Adrenal gland (tissue), 19 donors: ENCODE measurements at places on chromosomes 7 and 10.

DNA sequence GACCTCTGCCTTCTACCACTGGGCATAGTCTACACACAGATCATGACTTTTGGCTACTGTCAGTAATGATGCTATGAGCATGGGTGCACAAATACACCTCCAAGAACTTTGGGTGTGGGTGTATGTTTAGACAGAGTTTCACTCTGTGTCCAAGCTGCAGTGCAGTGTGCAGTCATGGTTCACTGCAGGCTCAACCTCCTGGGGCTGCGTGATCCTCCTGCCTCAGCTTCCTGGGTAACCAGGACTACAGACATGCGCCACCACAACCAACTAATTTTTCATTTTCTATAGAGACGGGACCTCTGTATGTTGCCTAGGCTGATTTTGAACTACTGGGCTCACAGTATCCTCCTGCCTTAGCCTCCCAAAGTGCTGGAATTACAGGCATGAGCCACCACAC, 194.4 kb downstream of the NSUN6 start:
- no peaks in the 10 kb centered on the region for H3K27me3 ChIP-seq
- H3K27ac ChIP-seq = no peak overlapping the region
- no peaks in the 10 kb centered on the region for H3K36me3 ChIP-seq
- DNase-seq = no peak

GRCh38 chr7:116762971-116763370, 91.0 kb downstream of the MET start:
- no peaks in the 10 kb centered on the region for H3K36me3 ChIP-seq
- no peak overlapping the region for H3K27ac ChIP-seq
- H3K27me3 ChIP-seq = no peaks in the 10 kb centered on the region
- H3K4me1 ChIP-seq = no peaks in the 10 kb centered on the region
- no peak overlapping the region for H3K4me3 ChIP-seq

DNA sequence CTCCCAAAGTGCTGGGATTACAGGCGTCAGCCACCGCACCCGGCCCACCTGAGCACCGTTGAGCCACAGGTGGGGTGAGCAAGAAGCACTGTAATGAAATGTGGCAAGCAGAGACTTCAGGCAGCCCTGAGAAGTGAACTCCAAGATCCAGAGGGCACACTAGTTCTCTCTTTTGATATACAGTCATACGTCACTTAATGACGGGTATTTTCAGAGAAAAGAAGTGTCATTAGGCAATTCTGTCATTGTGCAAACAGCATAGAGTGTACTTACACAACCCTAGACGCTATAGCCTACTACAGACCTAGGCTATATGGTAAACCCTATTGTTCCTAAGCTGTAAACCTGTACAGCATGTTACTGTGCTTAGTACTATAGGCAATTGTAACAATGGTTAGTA, 7.9 kb downstream of the PANK1 start:
- H3K27me3 ChIP-seq = no peaks in the 10 kb centered on the region
- no peak for DNase-seq

- H3K27ac ChIP-seq = no peak overlapping the region
- peaks cover 23% of the 10 kb centered on the region for H3K4me1 ChIP-seq
- H3K27me3 ChIP-seq = peaks cover 36% of the 10 kb centered on the region
- DNase-seq = no peak
- H3K36me3 ChIP-seq = no peaks in the 10 kb centered on the region
- H3K4me3 ChIP-seq = no peak overlapping the region
Observed at GRCh38 chr10:111078505-111079185, 1.8 kb downstream of the ADRA2A start.

GRCh38 chr7:94912085-94912484, 4.7 kb downstream of the PPP1R9A start:
- peaks cover 6% of the 10 kb centered on the region for H3K4me1 ChIP-seq
- no peaks in the 10 kb centered on the region for H3K27me3 ChIP-seq
- H3K4me3 ChIP-seq = peak overlapping the region; percentile 3
- H3K27ac ChIP-seq = no peak overlapping the region
- no peak for DNase-seq

DNA sequence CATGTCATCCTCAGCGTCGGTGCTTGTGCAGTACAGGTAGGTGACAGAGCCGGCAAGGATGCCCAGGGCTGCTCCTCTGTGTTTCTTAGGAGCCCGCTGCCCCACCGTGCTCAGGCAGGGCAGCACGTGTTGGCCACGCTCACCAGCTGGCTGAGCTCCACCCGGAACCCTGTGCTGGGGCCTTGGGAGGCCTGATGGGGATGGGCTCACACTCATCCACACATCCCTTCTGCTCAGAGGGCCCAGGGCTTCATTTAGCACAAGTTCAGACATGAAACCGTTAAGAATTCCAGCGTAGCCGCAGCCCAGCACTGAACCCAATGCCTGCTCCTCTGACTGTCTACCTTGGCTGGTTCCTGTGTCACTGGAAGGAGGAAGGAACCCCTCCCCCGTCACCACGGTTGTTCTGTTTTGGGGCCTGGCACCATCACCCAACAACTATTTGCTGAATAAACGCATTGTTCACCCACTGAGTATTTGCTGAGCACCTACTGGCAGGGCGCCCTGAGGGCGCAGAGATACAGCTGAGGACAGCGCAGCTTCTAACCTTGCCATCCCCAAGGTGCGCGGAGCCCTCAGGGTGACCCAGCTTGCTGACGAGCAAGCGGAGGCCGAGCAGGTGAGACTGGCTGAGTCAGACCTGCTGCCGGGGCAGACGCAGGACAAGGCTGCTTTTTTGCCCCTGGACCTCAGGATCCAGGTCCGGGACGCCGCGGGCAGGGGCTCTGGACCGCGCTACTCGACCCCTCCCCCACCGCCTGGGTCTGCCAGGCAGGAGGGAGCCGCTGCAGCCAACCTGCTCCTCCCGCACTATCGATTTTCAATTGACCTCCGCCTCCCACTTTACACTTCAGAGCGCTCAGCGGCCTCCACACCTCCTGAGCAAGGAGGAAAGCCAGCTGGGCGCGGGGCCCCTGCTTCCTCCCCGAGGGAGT, 50.6 kb upstream of the RET start:
- H3K27me3 ChIP-seq = no peaks in the 10 kb centered on the region
- no peak for DNase-seq
- H3K36me3 ChIP-seq = no peaks in the 10 kb centered on the region

GRCh38 chr7:117654780-117655179, 175.0 kb downstream of the CFTR start:
- no peak overlapping the region for H3K27ac ChIP-seq
- H3K4me1 ChIP-seq = no peaks in the 10 kb centered on the region
- DNase-seq = no peak
- H3K27me3 ChIP-seq = no peaks in the 10 kb centered on the region
- no peaks in the 10 kb centered on the region for H3K36me3 ChIP-seq

DNA sequence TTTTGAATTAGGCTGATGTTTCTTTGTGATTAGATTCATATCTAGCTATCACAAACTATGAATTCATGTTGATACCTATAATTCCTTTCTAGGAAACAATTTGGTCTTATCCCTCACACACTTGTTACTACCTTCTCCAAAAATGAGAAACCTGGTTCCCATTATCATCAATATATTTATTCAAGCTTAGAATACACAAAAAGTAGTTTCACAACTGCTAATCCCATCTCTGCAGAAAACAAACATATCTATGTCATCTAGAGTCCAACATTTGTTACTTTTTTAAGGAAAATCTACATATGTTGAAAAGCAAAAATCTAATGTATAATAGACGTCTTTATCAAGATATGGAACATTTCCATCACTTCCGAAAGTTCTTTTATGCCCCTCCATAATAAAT, 110.4 kb downstream of the MICU1 start:
- H3K36me3 ChIP-seq = no peaks in the 10 kb centered on the region
- no peak for DNase-seq
- H3K4me1 ChIP-seq = no peaks in the 10 kb centered on the region
- H3K4me3 ChIP-seq = no peak overlapping the region

GRCh38 chr10:73414230-73414945, 530 bp upstream of the ANXA7 start:
- no peak overlapping the region for H3K4me3 ChIP-seq
- H3K27ac ChIP-seq = peak overlapping the region; percentile 98
- peaks cover 16% of the 10 kb centered on the region for H3K4me1 ChIP-seq
- H3K27me3 ChIP-seq = no peaks in the 10 kb centered on the region
- no peaks in the 10 kb centered on the region for H3K36me3 ChIP-seq
- DNase-seq = no peak

- no peaks in the 10 kb centered on the region for H3K27me3 ChIP-seq
- H3K4me3 ChIP-seq = no peak overlapping the region
- no peak for DNase-seq
- H3K27ac ChIP-seq = peak overlapping the region; percentile 29
- H3K36me3 ChIP-seq = no peaks in the 10 kb centered on the region
Observed at GRCh38 chr10:73956476-73957359, 41.2 kb upstream of the VCL start.

DNA sequence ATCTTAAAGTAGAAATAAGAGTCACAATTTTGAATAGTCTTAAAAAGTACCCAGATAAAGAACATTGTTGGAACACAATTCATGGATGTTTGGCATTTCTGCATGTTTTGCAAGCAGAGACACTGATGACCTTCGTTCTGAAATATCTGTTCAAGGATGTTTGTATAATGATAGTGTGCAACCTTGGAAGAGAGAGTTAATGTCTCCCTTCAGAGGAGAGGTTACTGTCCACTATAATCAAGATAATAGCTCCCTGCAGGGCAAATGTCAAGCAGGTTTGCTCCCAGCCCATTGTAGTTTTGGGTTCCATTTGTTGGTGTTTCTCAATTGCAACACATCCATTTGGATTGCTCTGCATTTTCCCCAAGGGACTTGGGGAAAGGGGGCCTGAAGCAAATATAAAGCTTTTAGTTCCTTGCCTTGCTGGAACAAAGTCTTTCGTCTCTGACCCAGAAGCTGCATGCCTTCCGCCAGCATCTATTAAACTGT, 45.2 kb downstream of the COL1A2 start:
- no peak overlapping the region for H3K27ac ChIP-seq
- peaks cover 16% of the 10 kb centered on the region for H3K4me1 ChIP-seq
- H3K36me3 ChIP-seq = no peaks in the 10 kb centered on the region
- H3K27me3 ChIP-seq = no peaks in the 10 kb centered on the region

DNA sequence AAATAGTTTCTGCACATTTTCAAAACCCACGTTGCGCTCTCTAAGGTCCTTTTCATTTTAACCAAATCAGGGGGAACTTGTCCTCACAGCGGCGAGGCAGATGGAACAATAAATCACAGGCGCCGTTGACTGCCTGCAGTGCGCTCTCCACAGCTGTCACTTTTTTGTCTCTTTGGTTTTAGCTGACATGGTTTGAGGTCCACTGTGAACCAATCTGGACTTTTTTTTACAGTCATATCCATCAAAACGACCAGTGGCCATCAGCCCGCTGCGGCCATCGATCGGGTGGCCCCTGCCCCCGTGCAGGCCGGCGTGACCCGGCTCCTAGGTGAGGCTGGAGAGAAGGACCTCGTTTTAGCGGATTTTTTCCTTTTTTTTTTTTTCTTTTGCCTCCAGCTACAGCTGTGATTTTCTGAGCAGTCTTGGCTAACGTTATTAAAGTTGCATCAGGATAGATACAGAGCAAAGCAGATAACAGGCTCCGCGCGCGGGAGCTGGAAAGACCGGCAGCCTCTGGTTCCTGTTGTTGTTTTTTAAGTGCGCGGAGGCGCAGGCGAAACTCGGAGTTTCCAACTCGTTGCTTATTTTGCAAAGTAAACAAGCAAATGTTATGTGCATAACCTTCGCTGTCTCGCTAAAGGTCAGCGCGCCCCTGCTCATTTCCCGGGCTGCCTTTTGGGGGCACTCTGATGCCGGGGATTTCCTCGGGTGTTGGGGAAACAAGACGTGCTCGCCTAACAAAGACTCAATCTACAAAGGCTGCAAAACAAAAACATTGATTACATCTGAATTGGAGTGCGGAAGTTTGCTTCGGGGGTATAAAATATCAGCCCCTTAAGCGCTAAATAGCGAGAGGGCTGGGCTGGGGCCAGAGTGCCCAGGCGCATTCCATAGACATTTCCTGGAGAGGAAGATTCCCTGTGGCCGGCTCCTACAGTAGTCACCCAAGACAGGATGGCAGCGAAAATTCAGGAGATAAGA, 414.8 kb upstream of the MKI67 start:
- H3K4me1 ChIP-seq = no peaks in the 10 kb centered on the region
- no peak for DNase-seq
- peaks cover 16% of the 10 kb centered on the region for H3K27me3 ChIP-seq
- H3K4me3 ChIP-seq = no peak overlapping the region

GRCh38 chr7:26049081-26049480, 102.9 kb upstream of the NFE2L3 start:
- DNase-seq = no peak
- no peak overlapping the region for H3K27ac ChIP-seq
- no peaks in the 10 kb centered on the region for H3K4me1 ChIP-seq
- H3K27me3 ChIP-seq = peaks cover 27% of the 10 kb centered on the region

- H3K36me3 ChIP-seq = no peaks in the 10 kb centered on the region
- H3K27ac ChIP-seq = no peak overlapping the region
- H3K4me3 ChIP-seq = no peak overlapping the region
- no peaks in the 10 kb centered on the region for H3K27me3 ChIP-seq
Observed at GRCh38 chr7:63024446-63024845, 974.2 kb upstream of the ZNF722 start.
